ENCODE measurements at places on chromosomes 16 and 17. TPM values are rescaled to one million over a fixed set of nuclear protein-coding genes. Genes with fewer than 3 reads are reported as not detected.

DNA sequence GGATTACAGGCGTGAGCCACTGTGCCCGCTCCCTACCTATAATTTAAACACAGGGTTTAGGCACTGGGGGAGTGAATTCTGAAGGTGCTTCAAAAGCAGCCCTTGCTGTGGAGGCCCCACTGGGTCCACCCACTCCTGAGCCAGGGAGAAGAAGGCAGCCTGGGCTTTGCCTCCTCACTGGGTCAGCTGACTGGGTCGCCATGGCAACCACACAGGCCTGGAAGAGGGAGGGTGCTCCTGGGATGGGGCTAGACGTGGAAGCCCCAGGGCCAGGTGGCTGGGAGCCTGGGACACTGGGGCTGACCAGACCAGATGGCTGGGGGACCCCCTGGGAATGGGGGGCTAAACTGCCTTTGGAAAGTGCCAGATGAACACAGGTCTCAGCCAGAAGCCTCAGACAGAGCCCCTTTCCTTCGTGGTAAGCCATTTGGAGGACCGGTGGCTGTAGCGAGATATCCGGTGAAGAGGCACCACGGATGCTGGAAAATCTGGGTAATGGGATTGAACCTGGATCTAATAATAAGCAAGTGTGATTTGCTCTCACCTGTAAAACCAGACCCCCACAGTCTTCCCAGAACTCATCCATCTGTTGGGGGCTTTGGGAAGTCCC lies 32.9 kb downstream of the TRARG1 start:
- no peak for DNase-seq

CHD9NB gene
- total RNA-seq, result 0.47 TPM

YBX2 gene
- 1.2 TPM for total RNA-seq

GRCh38 chr17:39676198-39676819 lies 8.1 kb downstream of the PNMT start:
- peak; percentile 72 for DNase-seq

GRCh38 chr17:68514831-68515635 lies 2.8 kb downstream of the PRKAR1A start:
- DNase-seq, result no peak

DNA sequence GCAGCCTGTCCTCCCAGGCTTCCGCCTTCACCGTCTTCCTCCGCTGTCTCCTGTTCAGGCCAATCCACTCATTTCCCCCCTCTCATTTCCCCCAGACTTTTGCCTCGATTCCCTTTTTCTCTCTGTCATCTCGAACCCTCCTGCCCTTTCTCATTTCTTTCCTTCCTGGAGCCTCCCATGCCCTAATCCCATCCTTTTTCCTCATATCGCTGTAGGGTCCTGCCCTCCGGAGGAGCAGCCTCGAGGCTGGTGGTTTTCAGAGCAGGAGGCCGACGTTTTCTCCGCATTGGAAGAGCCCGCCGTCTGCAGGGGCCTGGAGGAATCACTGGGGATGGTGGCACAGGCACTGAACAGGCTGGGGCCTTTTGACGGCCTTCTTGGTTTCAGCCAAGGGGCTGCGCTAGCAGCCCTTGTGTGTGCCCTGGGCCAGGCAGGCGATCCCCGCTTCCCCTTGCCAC lies 597 bp downstream of the OVCA2 start:
- DNase-seq, result no peak

DNA sequence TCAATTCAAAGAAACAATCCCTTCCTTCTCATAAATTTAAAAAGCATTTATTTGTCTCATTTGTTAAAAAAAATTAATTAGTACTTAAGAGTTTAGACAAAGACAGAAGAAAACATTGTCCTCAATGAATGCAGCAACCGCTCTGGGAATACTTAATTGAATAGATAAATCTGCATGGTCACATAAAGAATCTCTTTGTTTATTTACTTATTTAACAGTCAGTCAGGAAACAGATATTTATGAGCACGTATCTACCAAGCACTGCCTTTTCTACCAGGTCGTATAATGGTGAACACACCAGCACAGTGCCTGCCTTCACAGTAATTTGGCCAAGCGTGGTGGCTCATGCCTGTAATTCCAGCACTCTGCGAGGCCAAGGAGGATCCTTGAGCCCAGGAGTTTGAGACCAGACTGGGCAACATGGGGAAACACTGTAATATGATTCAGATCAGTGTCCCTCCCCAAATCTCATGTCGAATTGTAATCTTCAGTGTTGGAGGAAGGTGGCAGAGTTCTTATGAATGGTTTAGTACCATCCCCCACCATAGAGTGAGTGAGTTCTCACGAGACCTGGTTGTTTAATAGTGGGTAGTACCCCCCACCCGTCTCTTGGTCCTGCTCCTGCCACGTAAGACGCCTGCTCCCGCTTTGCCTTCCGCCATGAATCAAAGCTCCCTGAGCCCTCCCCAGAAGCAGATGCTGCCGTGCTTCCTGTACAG lies 8.1 kb downstream of the WIPI1 start:
- DNase-seq, result no peak

- DNase-seq, result no peak
Observed at GRCh38 chr17:19255279-19255678, 18.1 kb downstream of the EPN2 start.

DNA sequence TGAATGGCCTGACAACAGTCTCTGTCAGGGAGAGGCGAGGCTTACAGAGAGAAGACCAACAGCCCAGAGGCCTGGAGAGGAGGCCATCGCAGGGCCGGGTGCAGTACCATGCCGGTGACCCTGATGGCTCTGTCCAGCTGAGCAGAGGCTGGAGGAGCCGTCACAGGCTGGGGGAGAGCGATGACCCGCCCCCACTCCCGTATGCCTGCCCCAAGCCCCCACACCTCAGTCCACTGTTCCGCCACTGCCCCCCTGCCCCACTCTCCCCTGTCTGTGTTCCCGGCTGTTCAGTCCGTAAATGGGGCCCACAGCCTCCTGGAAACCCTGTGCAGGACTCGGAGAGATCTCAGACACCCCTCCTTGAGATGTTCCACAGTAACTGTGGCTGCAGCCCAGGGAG lies 12.8 kb upstream of the FAM83G start:
- peak; percentile 10 for DNase-seq

- peak; percentile 37 for DNase-seq
Observed at GRCh38 chr16:85984947-85985451, 86.0 kb downstream of the IRF8 start.

DNA sequence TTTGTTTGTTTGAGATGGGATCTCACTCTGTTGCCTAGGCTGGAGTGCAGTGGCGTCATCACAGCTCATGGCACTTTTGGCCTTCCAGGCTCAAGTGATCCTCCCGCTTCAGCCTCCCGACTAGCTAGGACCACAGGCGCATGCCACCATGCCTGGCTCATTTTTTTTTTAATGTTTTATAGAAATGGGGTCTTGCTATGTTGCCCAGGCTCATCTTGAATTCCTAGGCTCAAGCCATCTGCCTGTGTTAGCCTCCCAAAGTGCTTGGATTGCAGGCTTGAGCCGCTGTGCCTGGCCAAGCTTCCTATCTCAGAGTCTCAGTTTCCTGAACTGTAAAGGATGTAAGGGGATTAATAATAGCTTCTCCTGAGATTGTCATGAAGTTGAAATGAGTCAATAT lies 8.0 kb downstream of the SBK1 start:
- DNase-seq, result no peak
